Renal cortex interstitium (tissue), 15 donors: ENCODE measurements at places on chromosomes 5 and 9. TPM values are rescaled to one million over a fixed set of nuclear protein-coding genes. Genes with fewer than 3 reads are reported as not detected.

DNA sequence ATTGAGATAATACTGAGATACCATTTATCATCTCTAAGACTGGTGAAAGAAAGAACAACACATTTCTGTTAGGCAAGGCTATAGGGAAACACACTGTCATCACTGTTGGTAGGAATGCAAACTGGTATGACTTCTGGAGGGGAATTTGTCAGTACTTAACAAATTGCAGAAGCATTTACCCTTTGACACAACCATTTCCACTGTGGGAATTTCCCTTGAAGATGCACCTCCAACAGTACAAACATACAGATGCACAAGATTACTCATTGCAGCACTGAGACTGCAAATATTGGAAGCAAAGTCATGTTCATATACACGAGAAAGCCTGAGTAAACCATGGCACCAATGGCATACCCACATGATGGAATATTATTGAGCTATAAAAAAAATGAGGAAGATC lies 17.6 kb downstream of the GM2A start:
- DNase-seq = no peak

GRCh38 chr5:148791334-148791667 lies 35.1 kb upstream of the ADRB2 start:
- no peak for DNase-seq

GRCh38 chr5:121288781-121289180 lies 562.9 kb upstream of the FTMT start:
- DNase-seq = no peak

- DNase-seq = no peak
Measured at GRCh38 chr5:108214857-108215256, 167.0 kb downstream of the FBXL17 start.

GRCh38 chr9:37534412-37534811 lies 41.8 kb downstream of the FBXO10 start:
- no peak for DNase-seq

- DNase-seq = no peak
Measured at GRCh38 chr9:73743826-73744225, 592.2 kb downstream of the ANXA1 start.

DNA sequence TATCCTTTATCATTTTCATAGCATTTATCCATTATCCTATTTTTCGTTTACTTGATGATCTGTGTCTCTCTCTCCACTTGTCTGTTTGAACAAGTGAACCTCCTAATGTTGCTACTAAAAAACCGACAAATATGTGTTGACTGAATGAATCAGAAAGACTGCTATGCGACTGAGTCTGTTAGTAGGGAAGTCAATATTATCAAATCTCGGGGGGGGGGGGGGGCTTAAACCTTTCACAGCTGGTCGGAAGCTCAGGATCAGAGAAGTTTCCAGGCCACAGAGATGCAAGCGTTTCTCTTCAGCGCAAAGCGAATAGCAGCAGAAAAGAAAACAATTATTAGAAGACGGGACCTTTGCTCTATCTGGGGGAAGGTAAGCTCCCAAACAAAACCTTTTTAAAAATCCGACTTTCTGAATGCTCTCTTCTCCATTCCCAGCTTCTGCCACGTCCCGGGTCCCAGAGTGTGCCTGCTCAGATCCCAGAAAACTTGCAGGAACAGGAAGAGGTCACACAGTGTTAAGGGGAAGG lies 412 bp downstream of the RIOK2 start:
- no peak for DNase-seq

DNA sequence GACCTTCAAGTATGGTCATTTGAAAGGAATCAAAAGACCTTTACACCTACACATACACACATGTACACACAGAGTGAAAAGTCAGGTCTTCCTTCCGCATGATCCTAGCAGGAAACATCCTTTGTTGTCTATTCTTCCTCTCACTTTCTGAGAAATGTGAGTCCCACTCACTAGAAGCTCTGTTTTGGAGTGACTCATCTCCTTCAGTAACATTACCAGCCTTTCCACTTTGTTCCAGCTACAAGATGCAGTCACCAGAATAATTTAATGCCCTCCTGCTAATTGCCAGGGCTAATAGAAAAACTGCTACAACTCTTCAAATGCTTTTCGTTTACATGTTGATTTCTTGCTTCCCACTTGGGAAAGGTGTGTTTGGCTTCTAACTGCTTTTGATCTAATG lies 417.3 kb downstream of the RASEF start:
- DNase-seq = no peak

DNA sequence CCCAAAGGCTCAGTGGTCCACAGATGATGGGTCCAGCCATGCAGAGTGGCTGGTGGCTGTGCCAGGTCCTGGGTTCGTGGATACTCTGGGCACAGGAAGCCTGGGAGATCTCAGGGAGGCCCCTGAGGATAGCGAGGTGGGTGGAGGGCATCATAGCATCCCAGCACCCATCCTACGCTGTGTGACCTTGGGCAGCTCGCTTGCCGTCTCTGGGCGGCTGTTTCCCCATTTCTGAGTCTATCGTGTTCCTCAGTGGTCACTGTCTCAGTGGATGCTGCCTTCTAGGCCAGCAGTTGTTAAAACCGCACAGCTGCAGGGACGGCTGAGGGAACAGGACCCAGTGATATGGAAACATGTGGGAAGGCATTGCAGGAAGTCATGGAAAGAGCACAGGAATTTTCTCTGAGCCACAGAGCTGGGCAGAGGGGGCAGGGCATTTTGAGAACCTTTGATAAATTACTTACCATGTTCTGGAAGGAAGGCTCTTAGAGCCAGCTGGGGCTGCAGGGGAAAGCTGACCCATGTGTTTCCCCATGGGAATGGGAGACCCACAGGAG lies 86.4 kb upstream of the COL5A1 start:
- no peak for DNase-seq

DNA sequence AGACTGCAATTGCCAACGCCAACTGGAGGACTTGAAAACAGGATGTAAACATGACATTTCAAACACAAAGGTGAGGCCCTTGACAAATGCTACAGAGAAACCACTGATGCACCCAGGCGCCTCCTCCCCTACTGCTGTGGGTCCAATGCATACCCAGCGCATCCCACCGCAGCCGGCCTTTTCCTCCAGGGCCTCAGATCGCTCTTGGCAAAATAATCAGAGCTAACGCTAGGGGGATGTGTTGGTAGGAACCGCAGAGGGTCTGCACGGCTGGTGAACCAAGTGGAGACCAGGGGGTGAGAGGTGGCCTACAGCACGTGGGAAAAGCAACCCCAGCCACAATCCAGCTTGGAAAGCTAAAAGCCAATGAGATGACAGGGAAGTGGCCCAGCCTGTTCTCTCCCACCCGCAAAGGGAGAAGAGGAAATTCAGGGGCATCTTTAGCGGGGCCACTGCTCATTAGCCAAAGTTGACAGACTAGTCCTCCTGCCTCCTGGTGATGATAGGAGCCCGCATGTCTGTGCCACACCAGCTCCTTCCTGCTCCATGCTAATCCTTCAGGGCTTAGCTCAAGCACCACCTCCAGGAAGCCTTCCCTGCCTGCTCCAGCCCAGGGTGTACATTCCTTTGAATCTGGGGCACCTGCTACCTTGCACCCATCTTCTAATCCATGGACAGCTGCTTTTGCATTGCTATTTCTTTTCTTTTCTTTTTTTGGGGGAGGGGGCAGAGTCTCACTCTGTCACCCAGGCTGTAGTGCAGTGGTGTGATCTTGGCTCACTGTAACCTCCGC lies 5.9 kb downstream of the FAM163B start:
- no peak for DNase-seq

DNA sequence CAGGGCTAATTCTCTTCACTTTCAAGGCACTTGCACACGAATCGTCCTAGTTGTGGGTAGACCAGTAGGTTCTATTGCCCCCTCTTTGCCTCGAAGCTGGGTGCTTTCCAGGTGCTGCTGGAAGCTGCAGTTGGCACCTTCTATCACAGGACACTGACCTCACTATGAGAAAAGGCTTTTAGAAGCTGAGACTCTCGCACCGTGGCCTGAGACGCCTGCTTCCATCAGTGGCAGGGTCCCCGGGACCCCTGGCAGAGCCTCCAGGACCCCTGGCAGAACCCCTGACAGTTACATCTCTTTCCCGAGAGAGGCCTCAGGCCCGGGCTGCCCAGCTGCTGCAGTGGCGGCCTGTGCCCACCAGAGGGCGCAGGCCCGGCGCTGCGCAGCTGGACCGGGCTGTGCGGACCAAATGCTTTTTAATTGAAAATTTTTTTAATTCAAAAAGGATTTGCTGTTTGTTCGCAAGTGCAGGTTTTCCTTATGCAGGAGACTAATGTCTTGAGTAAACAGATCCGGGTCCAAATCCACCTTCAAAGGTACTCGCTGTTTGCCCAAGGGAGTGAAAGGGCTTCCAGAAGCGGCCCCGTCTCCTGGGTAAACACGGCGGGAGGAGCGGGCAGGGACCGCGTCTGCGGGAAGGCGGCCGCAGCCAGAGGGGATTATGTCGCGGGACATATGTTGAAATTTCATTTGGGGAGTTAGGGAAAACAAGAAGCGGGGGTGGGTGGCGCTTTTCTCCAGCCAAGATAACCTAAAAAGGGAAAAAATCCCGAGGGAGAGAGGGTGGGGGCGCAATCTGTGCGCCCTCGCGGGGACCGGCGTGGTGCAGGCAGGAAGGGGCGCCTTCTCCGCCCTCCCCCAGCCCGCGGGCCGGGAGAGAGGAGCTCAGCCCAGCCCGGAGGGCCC lies 114.5 kb upstream of the LMX1B start:
- no peak for DNase-seq

NR5A1 gene
- polyA plus RNA-seq = 0.11 TPM

DNA sequence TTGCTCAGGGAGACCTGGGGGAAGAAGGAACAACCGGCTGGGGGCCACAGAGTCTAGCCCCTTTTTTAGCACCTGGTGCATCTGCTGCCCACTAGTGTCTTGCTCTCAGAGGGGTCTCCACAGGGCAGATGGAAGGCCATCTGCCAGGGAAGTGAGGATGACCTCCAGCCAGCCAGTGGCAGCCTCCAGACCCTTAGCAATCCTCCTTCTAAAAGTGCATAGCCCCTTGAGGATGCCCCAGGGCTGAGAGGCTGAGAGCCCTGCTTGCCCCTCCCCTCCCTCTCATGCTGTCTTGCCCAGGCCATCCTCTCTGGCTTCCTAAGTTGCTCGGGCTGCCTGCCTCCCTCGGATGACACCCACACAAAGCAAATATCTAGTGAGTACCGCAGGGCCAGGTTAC lies 81.5 kb upstream of the PANK3 start:
- DNase-seq = no peak
